ENCODE measurements at places on chromosomes 4 and X. TPM values are rescaled to one million over a fixed set of nuclear protein-coding genes. Genes with fewer than 3 reads are reported as not detected.

Gene MAGEC3
- not detected for total RNA-seq

DNA sequence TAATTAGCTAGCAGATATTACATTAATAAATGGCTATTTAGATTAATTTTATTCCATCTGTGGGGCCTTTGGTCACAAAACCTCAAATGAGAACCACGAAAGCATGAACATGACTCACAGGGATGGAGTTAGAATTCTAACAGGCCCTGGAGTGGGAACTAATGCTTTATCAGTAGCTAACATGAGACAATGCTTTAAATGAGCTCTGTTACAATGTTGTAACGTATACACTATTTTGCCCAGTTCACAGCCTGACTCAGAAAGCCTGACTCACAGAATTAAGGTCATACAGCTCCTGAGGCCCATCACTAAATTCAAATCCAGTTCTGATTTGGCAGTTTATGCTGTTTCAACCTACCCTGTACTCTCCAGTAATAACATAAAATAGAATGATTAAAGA lies 23.2 kb downstream of the VEGFC start:
- no peaks in the 10 kb centered on the region for H3K27me3 ChIP-seq
- no peak overlapping the region for H3K27ac ChIP-seq
- H3K36me3 ChIP-seq = no peaks in the 10 kb centered on the region
- DNase-seq = no peak
- H3K4me3 ChIP-seq = no peak overlapping the region

DNA sequence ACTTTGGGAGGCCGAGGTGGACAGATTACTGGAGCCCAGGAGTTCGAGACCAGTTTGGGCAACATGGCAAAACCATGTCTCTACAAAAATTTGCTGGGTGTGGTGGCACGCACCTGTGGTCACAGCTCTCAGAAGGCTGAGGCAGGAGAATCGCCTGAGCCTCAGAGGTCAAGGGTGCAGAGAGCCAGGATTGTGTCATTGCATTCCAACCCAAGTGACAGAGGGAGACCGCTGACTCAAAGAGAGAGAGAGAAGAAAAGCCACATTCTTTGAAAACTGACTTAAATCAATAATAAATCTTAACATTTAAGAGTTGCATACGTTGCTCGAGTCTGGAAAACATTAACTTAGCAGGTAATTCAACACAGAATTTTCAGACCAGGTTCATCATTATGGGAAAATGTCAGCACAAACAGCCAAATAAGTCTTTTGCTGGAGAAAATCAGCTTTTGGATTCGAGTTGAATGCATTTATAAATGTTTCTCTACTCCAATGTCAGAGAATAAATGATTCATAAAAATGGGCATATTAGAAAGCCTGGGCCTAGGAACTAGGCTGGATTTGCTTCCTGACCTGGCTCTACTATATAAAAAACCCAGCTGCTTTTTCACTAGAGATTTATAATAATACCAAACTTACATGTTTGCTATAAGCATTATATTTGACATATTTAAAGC lies 68.3 kb upstream of the RBPJ start:
- H3K27me3 ChIP-seq = no peaks in the 10 kb centered on the region
- DNase-seq = no peak
- H3K4me1 ChIP-seq = no peaks in the 10 kb centered on the region

Gene RS1
- not detected for total RNA-seq

- no peak for DNase-seq
- no peak overlapping the region for H3K27ac ChIP-seq
- H3K27me3 ChIP-seq = no peaks in the 10 kb centered on the region
- no peak overlapping the region for H3K4me3 ChIP-seq
- H3K4me1 ChIP-seq = peaks cover 23% of the 10 kb centered on the region
- H3K36me3 ChIP-seq = peaks cover 3% of the 10 kb centered on the region
Observed at GRCh38 chr4:87375719-87376291, 15.2 kb downstream of the HSD17B11 start.

GRCh38 chrX:97672138-97672537 lies 788.4 kb downstream of the RPA4 start:
- no peak overlapping the region for H3K27ac ChIP-seq
- DNase-seq = no peak
- H3K4me3 ChIP-seq = no peak overlapping the region

DNA sequence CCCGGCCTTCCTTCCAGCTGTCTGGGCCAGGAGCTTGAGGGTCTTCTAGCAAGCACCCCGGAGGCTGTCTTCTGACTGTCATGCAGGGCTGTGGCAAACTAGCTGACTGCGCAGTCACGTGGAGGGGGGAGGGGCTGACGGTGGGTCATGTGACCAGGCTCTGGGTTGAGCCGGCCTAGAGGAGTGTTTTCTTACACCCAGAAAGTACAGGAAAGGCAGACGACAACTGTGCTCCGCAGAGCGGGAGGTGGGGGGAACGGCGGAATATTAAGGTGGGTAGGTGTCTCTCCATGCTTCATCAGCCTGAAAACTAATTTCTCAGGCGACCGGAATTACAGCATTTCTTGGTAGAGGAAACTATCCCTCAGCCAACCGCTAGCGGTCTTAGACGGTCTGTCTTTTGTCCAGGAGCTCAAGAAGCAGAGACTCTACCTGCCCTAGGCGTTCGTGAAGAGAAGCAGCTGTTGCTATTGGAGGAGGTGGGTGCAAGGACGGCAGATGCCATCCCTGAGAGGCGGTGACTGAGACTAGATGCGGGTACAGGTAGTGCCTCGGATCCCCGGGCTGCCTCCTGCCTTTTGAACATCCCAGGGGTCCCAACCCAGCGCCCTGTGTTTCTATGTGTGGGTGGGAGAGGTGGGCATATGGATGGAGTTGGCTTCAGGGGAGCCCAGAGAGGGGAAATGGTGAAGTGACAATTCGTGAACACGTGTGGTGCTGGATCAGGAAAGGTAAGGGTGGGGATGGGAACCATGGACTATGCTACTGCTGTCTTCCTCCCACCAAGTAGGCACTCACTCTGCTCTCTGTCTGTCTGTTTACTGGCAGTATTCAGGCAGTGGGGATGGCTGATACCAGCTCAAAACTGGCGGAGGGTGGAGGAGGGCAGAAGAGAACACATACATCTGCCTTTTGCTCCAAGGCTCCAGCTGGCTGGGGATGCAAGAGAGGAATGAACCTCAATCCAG lies 8.8 kb downstream of the GPRASP1 start:
- peak; percentile 16 for DNase-seq
- no peaks in the 10 kb centered on the region for H3K36me3 ChIP-seq
- H3K27ac ChIP-seq = peak overlapping the region; percentile 57
- peak overlapping the region; percentile 42 for H3K4me3 ChIP-seq
